ENCODE measurements at places on chromosomes 7 and 10. TPM values are rescaled to one million over a fixed set of nuclear protein-coding genes. Genes with fewer than 3 reads are reported as not detected.

DNA sequence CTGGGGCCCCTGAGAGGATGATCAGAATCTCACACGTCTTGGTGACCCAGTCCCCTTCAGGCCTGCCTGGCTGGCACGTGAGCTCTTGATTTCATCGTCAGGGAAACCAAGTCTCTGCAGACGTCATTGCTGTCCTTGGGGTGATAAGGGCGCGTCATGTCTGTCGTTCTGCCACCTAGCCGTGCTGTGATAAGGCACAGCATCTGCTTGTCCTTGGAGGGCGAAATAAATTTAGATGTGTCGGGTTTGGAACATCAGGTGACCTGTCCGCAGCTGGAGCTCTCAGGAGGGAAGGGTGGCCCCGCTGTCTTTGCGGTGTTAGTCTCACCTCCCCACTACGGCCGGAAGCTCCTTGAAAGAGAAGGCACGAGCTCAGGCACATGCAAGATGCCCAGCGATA is 129.2 kb downstream of the GRK5 start:
- no peak for DNase-seq

DNA sequence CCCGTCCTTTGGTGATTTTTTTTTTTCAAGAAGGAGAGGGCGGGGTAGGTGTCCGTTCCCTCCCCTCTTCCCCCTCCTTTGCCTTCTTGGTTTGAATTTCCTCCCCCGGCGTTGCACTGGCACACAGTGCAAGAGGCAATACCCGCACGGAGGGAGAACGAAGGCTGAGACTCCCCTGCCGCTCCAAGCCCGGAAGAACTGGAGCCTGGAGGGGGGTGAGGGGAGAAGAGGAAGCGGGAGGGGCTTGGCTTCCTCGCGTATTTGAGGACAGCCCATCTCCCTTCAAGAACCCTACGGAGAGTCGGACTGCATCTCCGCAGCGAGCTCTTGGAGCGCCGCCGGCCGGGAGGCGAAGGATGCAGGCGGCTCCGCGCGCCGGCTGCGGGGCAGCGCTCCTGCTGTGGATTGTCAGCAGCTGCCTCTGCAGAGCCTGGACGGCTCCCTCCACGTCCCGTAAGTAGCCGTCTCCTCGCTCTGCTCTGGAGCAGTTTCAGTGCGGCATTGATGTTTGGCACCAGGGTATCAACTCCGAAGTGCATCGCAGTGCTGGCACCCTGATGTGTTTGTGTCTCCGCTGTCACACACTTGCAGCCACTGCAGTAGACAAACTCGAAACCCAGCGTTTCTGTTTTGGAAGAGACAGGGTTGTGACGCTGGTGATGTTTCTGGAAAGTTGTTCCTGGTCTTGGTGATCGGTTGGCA is at the start of gene CNTNAP2:
CNTNAP2 (plus strand) TSS at position 281 of the 702 bp plus-strand sequence; CDS start at position 357, 76 bp downstream.
- DNase-seq: no peak

Gene CALCR
- total RNA-seq: not detected

- DNase-seq: no peak
Measured at GRCh38 chr10:77629775-77630506, 7.7 kb downstream of the KCNMA1 start.

Gene ANKRD61
- total RNA-seq: 0.47 TPM

- no peak for DNase-seq
Measured at GRCh38 chr7:9958486-9958885, 1015.2 kb upstream of the PHF14 start.

- no peak for DNase-seq
Measured at GRCh38 chr7:50962281-50962883, 179.7 kb upstream of the GRB10 start.

DNA sequence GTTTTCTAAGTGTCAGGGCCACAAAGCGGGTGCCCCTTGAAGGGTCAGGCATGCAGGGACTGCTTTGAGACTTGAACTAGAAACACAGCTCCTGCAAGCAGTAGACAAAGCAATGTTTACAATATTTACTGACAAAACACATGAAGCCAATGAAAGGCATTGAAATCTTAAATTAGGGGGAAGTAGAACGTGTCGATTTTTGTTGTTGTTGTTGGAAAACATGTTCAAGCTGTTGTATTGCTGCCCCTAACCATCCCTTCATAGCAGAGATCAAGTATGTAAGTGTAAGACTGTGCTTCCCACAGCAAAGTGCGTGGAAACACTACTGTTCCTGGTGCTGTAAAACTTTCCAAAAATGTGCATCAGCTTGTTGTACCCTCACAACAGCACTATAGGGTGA is 131.6 kb upstream of the MGMT start:
- no peak for DNase-seq

- no peak for DNase-seq
Measured at GRCh38 chr10:43237128-43237527, 29.7 kb downstream of the RASGEF1A start.

DNA sequence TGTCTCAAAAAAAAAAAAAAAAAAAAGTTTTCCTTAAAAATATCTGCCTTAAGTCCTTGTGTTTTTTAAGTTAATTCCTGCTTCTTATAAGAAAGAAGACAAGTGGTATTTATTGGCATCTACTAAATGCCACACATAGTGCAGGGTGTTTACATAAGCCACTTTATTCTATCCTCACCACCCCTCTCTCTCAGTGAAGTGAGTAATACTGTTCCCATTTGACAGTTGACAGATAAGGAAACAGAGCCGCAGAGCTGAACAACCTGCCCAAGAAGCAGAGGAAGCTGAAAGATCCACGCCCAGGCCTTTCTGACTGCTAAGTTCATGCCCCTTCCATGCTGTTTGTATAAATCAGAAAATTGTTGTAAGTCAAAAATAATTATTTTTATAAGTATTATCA is 54.1 kb downstream of the ABLIM1 start:
- DNase-seq: no peak

DNA sequence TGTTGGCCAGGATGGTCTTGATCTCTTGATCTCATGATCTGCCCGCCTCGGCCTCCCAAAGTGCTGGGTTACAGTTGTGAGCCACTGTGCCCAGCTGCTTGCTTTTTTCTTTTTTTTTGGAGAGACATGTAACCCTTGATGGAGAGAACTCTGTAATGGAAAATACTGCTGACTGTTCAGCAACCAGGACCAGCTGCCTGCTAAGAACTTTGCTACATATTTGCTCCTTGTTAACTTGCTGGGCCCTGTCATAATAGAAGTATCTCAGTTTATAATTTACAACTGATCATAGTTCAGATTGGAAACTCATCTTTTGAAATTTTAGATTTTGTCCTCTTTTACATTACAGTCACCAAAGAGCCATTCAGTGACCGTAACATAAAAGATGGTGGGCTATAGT is 34.9 kb downstream of the TASOR2 start:
- DNase-seq: no peak

GRCh38 chr10:6729071-6729774 is 149.1 kb upstream of the PRKCQ start:
- peak; percentile 51 for DNase-seq
